ENCODE measurements at places on chromosomes 12 and 14. TPM values are rescaled to one million over a fixed set of nuclear protein-coding genes. Genes with fewer than 3 reads are reported as not detected.

The DCAF5 gene
- 15.7 TPM for total RNA-seq

The TAS2R8 gene
- total RNA-seq: not detected

The EMP1 gene
- 135 TPM for total RNA-seq

The SERPINA1 gene
- 18.9 TPM for total RNA-seq

The PRH2 gene
- total RNA-seq: not detected

The LTA4H gene
- total RNA-seq: 129 TPM

The TESPA1 gene
- total RNA-seq: not detected

The RNASE8 gene
- not detected for total RNA-seq

The SLC17A8 gene
- not detected for total RNA-seq

The CIROP gene
- total RNA-seq: not detected

The GALNT8 gene
- 0.23 TPM for total RNA-seq

The DGKA gene
- total RNA-seq: 232 TPM

The MANSC4 gene
- not detected for total RNA-seq

The BCL2L2 gene
- 25.6 TPM for total RNA-seq

The C14orf132 gene
- 0.57 TPM for total RNA-seq

The KERA gene
- not detected for total RNA-seq

The FAM186B gene
- 0.15 TPM for total RNA-seq

The KRT84 gene
- total RNA-seq: not detected

The SIX1 gene
- total RNA-seq: not detected

The SPTB gene
- total RNA-seq: not detected

The DEGS2 gene
- total RNA-seq: not detected

The OTUB2 gene
- total RNA-seq: 2.4 TPM

The CCDC177 gene
- total RNA-seq: not detected

The C12orf50 gene
- not detected for total RNA-seq

The OTOGL gene
- not detected for total RNA-seq

The SOAT2 gene
- total RNA-seq: not detected

All from hair follicular keratinocyte (primary cell).